ENCODE measurements at places on chromosomes 11 and 22. TPM values are rescaled to one million over a fixed set of nuclear protein-coding genes. Genes with fewer than 3 reads are reported as not detected.
A peak's percentile ranks its signal among the peaks of the same experiment; 100 is the strongest.

- DNase-seq, result peak; percentile 89
These were observed 648 bp downstream of the FOSL1 start for GRCh38 chr11:65899356-65900124.

PRAME gene
- not detected for total RNA-seq

DNA sequence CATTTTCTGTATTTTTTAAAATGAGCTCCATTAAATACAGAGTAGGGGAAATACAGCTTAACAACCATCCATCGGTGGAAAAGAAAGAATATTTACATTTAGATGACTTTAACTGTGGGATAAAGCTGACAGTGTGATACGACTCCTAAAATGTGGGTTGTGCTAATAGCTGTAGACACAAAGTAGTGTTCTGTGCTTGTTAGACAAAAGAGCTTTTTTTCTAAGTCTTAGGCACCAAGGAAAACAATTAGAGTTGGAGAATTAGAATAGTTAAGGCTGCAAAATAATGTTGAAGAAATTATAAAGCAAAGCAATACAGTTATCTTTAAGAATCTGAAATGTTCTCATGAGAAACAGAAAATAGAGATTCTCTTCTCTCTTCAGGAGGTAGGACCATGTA is 307.7 kb upstream of the KIRREL3 start:
- DNase-seq, result no peak

ARFGAP3 gene
- total RNA-seq, result 19.7 TPM

DNA sequence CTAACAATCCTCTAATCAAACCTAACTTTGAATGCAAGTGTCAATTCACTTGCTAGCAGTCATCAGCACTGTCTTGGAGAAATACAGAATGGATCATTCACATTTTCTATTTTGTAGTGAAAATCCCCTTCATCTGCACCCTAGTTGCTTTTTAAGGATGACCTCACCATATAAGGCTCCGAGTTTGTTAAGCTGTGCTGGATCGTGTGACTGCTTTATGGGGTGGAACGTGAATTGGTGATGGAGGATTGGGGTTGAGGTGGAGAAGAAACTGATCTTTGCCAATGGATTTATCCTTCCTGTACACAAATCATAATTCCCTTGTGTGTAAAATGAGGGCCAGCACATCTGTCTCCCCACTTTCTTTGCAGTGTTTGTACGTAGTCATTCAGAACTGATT is 85.6 kb upstream of the TBCEL start:
- DNase-seq, result no peak

OR52E8 gene
- not detected for total RNA-seq

Data from H7 (cell line).